Left hindlimb (tissue), 1 donor: ENCODE measurements at places on chromosomes 2 and 18.
A peak's percentile ranks its signal among the peaks of the same experiment; 100 is the strongest.

- no peak for DNase-seq
Observed at GRCh38 chr2:63788071-63788470, 53.6 kb upstream of the UGP2 start.

DNA sequence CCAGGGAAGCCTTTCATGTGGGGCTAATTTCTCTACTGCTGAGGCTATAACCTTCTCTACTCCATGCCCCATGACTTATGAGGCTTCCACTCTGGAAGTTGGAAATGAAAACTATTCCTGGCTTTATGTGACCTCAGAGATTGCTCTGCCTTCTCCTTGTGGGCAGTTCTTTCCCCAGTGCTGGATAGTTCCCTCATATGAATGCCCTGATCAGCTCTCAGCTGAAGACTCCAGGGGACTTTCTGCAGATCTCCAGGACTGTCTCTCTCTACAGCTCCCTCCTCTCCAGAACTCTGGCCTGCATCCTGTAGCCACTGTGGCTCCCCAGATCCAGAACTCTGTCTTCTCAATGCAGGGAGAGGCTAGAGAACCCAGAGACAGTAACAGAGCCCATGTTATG, 235.1 kb downstream of the SEPTIN10 start:
- DNase-seq, result no peak

DNA sequence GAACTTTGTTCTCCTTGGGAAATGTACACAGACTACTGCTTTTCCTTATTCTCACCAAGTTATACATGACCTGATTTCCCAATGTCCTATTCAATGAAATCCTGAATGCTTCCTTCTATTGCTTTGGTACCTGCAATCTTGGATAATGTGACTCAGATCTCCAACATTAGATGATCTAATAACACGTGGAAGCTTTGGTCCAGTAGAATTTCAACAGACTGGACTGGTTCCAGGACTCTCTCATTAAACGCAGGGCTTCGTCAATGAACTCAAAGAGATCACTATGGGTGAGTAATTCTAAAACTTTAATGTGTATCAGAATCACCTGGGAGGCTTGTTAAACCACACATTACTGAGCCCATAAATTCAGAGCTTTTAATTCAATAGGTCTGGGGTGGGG, 413.6 kb upstream of the KCNH7 start:
- no peak for DNase-seq

DNA sequence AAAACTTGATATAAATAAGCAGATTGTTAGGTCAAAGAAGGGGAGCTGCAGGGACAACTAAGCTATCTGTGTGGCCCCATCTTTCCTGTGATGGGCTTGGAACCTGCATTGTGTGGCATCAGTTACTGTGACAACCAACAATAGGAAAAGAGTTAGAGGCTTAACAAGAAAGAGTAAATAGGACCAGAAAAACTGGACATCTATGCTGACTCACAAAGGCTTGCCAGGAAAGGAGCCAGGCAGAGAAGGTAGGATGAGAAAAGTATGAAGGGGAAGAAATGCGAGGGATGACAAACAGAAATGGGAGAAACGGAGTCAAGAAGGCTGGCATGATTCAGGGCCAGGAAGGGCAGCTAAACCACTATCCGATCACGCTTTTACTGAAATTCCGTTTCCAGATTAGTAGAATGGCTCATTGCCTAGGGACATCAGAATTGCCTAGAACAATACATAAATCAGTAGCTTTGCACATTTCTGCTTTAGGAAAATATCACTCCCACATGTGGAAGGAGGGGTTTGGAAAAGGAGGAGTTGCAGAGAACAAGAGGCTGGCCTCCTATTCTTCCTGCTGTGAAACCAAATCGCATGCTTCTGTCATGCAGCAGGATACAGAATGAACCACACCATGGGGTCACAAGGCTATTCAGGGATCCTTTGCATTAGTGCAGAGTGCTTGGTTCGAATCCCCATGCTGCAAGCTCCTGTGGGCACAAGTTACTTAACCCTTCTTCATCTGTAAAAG, 7.3 kb downstream of the PLA2R1 start:
- no peak for DNase-seq

GRCh38 chr18:832085-832681, 20.1 kb upstream of the YES1 start:
- no peak for DNase-seq

- no peak for DNase-seq
Observed at GRCh38 chr2:65397122-65397521, 35.3 kb downstream of the SPRED2 start.

GRCh38 chr2:88396209-88396608, 56.3 kb downstream of the FOXI3 start:
- DNase-seq, result no peak

DNA sequence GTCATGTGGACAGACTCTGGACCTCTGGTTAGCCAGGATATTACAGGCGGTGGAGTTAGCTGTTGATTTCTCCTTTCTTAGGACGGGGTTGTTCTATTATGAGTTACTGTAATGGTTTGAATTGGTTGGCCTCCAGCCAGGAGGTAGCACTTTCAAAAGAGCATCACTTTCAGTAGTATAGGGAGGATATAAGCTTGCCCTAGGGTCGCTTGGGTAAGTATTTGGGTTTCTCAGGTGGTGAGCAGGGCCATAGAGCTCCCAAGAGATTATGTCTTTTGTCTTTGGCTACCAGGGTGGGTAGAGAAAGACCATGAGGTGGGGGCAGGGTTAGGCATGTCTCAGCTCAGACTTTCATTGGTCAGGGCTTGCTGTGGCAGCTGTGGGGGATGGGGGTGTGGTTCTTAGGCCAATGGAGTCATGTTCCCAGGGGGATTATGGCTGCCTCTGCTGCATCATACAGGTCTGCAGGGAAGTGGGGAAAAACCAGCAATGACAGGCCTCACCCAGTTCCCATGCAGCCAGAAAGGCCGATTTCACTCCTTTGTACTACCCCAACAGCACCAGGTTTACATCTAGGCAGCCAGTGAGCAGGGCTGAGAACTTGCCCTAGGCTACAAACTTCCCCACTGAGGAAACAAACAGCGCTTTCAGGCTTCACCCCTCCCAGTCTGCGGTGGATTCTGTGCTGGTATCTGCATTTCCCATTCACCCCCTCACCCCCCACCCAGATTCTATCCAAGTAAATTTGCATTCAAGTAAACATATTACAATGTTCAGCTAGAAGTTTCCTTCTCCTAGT, 89.4 kb upstream of the SLC38A11 start:
- DNase-seq, result no peak

- peak; percentile 43 for DNase-seq
Observed at GRCh38 chr2:172230889-172231401, 128.2 kb upstream of the DLX2 start.

DNA sequence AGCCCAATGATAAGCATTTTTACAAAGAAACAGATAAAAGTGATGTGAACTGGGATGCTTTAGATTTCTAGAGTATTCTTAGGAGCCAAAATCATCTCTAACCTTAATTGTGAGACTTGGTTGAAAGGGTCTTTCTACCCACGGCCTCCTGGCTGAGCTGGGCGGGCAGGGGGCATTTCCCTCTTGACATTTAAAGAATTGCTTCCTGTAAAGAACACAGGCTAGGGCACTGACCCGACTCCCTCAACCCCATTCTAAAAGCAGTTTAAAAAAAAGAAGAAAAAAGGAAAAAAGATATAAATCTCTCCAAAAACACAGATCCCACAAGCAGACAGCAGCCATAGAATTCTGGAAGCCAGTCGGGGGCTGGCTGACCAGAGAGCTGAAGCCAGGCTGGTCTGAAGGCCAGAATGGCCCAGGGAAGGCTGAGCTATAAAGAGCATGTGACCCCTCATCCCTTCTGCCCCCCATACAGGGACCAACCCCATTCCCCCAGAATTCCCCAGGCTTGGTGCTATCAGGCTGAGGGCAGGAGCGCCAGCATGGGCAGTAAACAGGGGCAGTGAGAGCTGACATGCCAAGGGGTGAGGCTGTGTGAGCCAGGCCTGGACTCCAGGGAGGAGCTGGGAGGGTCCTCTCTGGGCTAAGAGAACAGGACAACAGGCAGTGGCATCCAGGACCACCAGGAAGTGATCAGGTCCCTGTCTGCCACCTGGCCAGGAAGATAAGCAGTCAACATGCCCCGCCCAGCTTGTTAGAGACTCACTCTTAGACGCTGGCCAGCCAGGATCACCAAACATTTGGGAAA, 188.5 kb downstream of the HDAC4 start:
- DNase-seq, result no peak

DNA sequence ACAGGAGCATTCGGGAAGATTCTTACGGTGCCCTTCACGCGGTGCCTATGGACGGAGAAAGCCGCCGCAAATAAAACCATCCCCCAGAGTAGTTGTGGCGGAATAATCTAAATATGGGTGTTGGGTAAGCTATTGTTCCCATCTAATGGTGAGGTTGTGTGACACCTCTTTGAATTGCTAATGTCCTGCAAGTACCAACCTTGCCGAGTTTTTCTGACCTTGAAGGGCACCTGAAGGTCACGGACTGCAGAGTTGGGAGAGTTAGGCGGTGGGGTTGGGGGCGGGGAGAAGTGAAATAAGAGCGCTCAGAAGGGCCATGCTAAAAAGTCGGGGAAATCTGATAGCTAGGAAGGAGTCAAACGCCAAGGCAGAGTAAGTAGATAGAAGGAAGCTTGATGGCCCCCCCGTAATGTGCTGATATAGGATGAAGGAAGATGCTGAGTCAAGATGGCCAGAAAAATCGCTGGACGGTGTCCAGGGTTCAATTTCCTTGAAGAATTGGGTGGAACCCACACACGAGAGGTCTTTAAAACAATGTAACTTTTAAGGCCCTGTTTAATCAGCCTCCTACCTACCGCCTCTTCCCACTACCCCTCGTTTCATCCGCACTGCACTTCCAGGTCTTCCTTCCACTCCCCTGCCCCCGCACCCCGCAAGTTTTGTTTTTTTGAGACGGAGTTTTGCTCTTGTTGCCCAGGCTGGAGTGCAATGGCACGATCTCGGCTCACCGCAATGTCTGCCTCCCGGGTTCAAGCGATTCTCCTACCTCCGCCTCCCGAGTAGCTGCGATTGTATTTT, 600 bp downstream of the KATNAL2 start:
- peak; percentile 54 for DNase-seq

GRCh38 chr18:42404151-42404550, 449.1 kb downstream of the PIK3C3 start:
- no peak for DNase-seq

GRCh38 chr2:174785481-174785880, 21.2 kb upstream of the CHRNA1 start:
- no peak for DNase-seq

GRCh38 chr2:187936228-187936627, 355.4 kb upstream of the GULP1 start:
- no peak for DNase-seq

- DNase-seq, result no peak
Observed at GRCh38 chr2:147096671-147097070, 748.2 kb upstream of the ACVR2A start.

DNA sequence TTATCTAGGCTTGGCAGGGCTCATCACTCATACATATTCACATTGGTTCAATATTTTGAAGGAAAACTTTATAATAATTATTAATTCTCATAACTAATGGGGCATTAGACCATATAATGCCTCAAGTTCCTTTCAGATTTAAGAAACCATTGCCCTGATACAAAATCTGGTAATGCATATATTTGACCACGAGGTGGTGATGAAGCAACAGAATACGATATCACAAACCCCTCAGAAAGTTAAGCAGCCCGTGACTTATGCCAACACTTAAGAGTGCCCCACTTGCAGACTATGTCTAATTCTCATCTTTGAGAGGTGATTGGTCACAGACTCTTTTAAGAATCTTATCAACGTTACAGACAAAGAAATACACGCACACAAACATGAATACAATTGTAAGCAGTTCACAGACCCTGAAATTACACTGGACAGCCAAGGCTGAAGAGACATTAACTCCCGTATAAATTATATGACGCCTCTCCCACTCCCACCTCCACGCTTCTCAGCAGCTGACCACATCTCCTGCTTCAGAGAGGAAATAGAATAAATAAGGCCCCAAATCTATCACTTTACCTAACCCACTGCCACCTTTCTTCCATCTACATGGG, 20.7 kb upstream of the DNAH6 start:
- DNase-seq, result no peak

GRCh38 chr2:39867268-39867667, 88.2 kb upstream of the THUMPD2 start:
- DNase-seq, result no peak

- DNase-seq, result no peak
Observed at GRCh38 chr2:188522517-188522916, 230.8 kb downstream of the GULP1 start.

DNA sequence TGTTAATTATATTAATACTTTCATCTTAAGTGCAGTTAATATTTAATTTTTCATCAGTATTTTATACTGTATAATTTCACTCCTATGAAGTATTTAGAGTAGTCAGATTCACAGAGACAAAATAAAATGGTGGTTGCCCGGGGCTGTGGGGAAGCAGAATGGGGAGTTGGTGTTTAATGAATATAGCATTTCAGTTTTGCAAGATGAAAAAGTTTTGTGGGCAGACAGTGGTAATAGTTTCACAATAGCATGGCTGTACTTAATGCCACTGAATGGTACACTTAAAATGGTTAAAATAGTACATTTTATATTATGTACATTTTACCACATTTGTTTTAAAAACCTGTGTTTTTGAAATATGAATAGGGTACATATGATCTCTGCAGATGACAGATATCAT, 31.2 kb downstream of the CFAP221 start:
- DNase-seq, result no peak

DNA sequence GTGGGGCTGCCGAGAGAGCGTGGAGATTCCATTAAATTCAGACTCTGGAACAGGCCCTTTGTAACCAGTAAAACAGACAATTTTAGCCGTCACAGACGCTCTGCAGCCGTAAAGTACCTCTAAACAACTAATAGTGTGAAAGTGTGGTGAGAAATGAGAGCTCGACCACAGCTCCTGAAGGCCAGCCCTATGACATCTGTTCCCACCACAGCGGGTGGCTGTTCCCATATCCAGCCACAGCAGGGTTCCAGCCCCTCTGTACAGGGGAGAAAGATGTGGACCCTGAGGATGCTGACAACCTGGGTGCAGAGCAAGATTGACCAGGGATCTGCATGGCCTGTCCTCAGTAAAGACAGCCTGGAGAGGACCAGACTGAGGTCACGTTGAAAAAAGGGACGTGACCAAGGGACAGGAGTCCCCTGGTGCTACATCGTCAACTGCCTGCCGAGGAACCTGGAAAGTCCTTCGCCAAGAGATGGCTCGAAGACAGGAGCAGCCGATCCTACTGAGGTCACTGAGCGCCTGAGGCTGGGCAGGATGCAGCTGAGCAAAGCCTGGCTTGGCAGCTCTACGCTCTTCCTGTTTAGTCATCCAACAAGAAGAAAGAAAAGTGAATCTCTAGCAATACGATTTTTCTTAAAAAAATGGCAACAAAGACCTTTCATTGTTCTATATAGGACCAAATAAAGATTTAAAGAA, 831.7 kb downstream of the RNF144A start:
- no peak for DNase-seq

DNA sequence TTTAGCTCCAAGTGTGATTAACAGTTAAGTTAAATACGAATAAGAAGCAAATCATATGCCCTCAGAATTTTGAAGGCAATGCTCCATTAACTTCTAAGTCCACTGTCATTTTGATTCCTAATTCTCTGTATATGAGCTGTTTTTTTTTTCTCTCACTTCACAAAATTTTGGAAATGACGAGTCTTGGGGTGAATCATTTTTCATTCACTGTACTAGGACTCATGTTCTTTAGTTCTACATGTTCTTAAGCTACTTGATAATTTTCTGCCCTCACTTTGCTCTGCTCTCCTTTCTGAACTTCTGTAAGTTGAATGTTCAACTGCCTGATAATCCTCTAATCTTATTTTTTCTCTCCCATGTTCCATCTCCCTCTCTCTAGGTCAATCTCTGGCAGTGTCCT, 141.0 kb downstream of the THADA start:
- no peak for DNase-seq
